ENCODE measurements at places on chromosomes 12 and 14.

- no peak for DNase-seq
These were observed 16.5 kb upstream of the SERPINA4 start for GRCh38 chr14:94544726-94545125.

DNA sequence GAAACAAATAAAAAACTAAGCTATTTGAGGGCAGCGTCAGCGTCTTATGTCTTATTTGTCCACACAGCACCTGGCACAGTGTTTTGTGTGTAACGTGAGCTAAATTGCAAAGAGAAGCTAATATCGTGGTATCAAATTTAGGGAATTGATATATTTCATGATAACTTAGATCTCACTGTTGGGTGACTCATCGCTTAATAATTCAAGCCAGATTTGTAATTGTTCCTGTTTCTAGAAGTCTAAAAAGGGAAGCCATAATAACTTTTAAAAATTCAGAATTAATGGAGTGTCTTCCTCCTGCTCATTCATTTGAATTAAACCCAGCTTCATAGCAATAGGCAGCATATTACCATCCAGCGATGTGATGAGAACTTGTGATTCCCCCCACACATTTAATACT, 214.7 kb downstream of the PDZRN4 start:
- no peak for DNase-seq

DNA sequence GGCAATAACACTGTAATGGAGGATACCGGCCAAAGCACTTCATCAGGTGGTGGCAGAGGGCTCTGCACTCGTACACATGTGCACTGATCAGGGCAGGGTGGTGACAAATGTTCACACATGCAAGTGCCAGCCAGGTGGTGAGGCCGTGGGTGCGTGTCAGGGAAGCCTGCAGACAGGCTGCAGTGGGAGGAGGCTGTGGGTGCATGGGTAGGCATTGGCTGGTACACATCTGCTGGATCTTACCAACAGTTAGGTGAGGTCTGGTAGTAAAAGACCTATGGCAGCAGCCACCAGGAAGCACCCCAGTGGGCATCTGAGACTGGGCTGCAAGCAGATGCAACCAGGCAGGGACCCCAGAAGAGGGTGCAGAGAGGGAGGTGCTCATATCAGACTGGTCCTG, 65.3 kb downstream of the PDE6H start:
- no peak for DNase-seq

DNA sequence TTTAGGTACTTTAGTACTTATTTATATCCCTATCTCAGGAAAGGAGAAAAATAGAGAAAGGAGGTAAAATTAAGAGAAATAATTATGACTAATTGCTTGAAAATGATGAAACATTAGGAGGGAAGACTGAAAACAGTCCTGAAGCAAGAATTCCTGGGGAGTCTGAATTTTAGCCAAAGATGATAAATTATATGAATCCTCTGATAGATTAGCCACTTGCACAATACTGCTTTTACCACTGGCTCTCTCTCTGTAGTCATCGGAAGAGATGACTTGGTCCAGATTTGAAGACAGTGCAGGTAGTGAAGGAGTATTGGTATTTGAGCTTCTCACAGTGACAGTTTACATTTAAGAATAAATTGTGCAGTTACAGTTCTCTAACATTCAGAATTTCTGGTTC, 83.8 kb upstream of the CLEC14A start:
- DNase-seq: no peak

DNA sequence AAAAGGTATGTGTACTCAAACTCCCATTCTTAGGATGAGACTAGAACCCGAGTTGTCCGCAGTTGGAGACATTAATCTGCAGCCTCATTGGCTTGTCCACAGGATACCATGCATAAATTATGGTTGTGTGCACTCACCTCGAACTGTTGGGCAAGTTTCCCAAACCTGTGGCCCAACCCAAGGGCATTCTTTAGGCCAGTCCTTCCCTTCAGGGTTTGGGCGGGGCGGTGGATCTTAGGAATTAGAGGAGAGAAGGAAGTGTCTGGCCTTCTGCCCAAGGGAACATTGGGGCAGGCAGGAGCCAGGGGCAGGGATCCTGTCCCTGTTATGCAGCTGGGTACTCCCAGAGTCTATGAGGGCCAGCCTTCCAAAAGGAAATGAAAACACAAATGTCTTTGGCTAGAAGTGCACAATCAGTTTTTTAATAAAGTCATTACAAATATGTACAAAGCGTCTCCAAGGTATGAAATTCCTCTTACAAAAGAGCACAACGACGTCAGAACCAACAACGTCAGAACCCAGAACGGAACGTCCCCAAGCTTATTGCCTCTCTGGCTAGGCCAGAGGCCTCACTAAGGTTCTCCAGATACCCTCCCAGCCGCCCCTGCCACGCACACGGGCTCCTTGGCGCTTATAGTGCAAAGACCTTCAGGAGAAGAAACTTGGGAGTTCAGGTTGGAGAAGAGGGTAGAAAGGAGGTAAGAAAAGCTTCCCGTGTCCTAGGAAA, 25.3 kb downstream of the HRK start:
- DNase-seq: no peak
